ENCODE measurements at places on chromosomes 6 and 20.
A peak's percentile ranks its signal among the peaks of the same experiment; 100 is the strongest.

DNA sequence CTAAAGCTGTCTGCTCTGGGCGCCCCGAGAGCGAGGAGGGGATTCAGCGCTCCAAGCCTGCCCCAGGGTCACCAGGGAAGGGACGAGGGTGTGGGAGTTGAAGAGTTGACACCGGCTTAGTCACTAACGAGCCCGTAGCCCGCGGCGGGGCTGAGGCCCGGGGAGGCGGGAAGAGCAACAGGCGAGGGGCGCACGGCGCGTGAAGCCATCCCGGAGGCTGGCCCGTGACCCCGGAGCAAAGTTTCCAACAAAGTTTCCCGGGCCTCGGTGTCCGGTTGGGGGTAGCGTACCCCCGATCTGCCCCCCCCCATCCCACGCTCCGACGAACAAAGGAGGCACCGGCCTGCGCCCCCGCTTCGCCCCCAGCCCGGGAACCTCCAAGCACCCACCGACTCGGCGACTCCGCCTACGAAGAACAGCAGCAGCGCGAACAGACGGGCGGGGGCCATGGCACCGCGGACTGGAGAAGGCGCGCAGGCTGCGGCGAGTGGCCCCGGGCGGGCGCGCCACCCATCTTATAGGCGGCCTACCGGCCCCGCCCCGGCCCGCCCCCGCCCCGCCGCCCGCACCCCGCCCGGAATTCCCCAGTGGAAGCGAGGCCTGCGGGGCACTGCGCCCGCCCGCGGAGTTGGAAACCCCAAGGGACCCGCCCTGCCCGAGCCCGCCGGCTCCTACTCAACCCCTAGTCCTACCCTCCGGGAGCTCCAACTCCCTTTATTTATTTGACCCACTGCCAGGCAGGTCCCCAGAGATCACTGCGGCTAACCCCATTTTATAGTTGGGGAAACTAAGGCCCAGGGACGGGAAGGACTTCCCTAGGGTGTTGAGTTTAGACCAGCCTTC lies at the start of gene SDC4:
Gene SDC4 (minus strand): TSS at position 489 of the 843 bp plus-strand sequence. CDS start 40 bp downstream, at position 449.
- peak; percentile 71 for DNase-seq

GRCh38 chr6:14361956-14362587 lies 244.5 kb downstream of the CD83 start:
- DNase-seq: no peak

DNA sequence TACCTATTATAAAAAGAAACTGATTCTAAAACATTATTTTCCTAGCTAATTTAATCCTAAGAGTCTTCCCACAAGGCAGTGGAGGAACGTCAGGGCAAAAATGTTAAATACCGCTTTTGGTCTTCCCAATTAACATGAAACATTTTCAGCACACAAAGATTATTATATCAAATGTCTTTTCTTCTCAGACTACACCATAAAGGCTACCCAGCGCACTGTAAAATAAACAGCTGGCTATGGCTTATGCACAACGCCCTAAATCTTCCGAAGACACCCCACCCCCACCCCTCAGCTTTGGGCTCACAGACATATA lies 1.0 kb downstream of the NUDT3 start:
- no peak for DNase-seq

DNA sequence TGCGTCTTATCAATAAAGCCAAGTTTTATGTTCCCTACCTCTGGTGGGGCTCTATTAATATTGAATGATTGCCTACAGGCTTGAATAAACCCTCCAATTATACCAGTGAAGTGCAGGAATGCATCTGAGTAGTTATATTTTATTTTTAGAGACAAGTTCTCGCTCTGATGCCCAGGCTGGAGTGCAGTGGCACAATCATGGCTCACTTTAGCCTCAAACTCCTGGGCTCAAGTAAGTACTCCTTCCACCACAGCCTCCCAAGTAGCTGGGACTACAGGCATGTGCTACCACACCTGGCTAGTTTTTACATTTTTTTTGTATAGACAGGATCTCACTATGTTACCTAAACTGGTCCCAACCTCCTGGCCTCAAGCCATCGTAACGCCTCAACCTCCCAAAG lies 26.1 kb upstream of the UBE2J1 start:
- DNase-seq: no peak

DNA sequence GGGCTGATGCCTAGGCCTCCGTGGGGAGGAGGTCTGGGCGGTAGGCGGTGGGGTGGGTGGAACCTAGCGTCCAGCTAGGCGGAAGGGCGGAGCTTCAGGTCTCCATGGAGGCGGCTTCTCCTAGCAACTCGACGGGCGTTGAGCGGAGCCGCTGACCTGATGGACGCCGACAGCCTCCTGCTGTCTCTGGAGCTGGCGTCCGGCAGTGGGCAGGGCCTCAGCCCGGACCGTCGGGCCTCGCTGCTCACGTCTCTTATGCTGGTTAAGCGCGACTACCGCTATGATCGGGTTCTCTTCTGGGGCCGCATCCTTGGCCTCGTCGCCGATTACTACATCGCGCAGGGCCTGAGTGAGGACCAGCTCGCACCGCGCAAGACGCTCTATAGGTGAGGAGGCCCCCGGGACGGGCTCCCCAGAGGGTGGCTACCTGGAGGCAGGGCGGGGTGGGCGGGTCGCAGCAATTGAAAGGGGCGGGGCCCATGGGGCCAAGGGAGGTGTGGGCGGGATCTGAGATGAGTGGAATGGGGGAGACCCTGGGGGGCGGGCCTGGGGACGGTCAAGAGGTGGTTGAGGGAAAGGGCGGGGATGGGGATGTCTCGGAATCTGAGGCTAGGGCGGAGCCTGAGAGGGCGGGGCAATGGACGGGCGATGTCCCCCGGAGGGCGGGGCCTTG lies at the start of gene RSPH9:
Gene RSPH9 (plus strand): TSS at position 97 of the 673 bp plus-strand sequence. CDS start 63 bp downstream, at position 160.
- peak; percentile 64 for DNase-seq

DNA sequence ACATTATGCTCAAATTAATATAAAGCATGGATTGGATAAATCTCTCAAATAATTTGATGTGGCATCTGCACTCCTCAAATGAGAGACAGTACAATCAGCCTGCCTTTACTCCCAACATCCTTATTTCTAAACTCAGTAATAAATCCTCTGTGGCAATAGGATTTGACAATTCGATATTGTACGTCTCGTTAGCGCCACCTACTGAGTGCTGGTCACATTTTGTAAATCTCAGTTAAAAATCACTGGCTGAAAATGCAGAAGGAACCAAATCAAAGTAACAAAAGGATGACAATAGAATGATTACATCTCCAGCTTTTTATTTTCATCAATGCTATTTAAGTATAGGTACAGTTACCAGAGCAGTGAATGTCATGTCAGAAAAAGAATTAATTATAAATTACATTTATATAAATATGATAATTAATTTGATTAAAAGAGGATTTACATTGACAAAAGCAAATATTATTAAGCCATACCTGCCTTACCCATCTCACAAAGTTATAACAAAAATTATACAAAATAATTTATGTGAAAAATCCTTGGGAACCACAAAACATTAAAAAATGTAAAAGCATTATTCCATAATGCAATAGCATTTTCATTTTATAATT lies 20.2 kb upstream of the GJE1 start:
- peak; percentile 53 for DNase-seq

- DNase-seq: no peak
Measured at GRCh38 chr20:41047279-41047974, 18.8 kb downstream of the TOP1 start.

GRCh38 chr6:112683926-112684325 lies 336.8 kb downstream of the RFPL4B start:
- DNase-seq: no peak

DNA sequence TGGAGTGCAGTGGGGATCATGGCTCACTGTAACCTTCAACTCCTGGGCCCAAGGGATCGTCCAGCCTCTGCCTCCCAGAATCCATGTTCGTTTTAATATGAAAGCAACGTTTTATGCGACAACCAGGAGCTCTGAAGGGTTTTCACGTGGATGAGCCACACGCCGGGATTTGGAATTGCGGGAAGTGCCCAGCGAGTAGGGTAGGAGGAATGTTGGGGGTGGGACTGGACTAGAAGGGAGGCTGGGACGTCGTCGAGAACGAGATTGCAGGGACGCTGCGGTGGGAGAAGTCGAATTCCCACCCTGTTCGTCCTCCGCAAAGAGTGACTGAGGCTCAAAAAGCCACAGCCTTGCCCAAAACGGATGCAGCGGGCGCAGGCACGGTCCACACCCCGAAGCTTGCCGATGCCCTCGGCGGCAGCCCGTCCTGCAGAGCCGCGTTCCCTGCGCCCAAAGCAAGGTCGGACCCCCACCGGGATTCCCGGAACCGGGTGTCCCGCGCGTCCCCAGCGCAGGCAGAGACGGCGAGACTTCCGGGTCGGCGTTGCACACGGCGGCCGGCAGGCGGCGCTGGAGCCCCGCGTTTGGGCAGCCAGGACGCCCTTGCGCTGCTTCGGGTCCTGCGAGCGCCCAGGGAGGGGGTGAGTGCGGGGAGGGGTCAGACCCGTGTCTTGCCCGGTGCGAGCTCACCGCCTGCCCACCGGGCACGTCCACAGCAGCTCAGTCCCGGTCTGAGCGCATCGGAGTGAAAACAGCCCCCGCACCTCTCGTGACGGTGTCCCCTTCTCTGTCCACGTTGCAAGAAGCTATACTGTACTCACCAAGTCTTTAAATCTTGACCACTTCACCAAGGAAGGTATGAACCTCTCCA lies 87.8 kb downstream of the DHX35 start:
- peak; percentile 67 for DNase-seq

DNA sequence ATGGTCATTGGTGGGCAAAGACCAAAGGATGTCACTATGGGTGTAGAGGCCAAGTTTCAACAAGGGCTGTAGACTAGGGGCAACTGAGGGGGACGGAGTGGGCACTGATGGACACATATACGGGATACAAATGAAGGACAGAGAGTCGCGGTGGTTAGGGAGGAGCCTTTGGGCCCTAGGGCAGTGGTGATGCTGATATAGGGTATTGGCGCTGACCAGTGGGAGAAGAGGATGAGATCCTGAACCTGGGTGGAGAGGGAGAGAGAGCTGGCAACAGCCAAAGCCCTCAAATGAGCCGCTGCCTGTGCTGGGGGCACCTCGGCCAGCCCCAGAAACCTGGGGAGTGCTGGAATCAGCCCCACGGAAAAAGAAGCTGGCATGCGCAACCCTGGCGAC lies 1.6 kb downstream of the CDH22 start:
- no peak for DNase-seq

- DNase-seq: no peak
Measured at GRCh38 chr6:150537491-150537890, 62.2 kb upstream of the PLEKHG1 start.

GRCh38 chr6:33428966-33429749 lies 9.3 kb downstream of the SYNGAP1 start:
- DNase-seq: no peak

- no peak for DNase-seq
Measured at GRCh38 chr6:147530132-147531060, 21.9 kb downstream of the SAMD5 start.

DNA sequence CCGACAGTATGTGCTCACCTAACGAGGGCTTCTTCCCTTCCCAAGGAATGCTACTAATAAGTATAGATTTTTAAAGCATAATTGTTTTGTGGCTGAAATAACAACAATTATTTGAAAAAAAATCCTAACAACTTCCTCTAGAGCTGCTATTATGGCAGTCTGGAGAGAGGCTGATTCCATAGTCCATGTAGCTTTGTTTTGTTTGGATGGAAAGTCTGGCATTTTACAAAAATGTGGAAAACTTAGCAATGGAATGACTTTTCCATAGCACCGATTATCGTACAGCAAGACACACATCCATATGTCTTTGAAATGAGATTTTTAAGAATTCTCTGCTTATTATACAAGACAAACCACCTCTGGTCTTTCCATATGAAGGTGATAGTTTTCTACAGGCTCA lies 252.4 kb upstream of the TAB2 start:
- DNase-seq: no peak

- DNase-seq: no peak
Measured at GRCh38 chr20:3635346-3635745, 27.9 kb downstream of the GFRA4 start.

DNA sequence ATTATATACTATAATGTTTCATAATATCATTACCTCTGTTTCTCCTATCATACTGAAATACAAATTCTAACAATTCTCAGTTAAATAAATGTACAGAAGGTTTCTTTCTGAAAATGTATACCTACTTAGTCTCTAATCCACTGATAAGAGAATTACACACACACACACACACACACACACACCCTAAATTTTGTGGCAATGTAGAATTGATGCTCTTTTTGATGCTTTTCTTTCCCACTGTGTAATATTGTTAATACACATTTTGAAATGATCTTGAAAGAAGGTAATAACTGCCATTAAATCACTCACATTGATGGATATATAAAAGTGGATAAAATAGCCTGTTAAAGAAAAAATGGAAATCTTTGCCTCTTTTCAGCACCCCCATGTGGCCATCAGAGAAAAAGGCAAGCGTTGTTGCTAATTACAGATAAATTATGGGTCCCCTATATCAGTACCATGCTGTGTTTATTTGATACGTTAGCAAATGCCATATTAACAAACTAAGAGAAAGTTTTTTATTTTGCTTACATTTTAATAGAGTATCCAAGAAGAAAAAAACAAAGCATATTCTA lies 76.6 kb upstream of the VGLL2 start:
- no peak for DNase-seq

DNA sequence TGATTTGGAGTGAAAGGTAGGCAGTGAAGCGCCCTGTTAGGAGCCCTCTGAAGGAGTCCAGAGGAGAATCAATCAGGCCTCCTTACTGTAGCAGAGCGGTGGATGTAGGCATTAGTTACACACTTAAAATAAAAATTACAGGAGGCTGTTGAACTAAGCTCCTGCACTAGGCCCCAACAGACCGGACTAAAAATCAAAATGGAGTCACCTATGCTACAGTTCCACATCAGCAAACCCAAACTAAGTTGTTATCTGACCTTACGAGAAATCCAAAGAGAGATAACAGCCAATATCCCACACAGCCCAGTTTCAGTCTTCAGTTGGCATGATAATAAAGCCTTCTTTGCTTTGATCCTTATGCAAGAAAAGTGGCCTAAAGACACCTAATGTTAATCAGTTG lies 26.8 kb downstream of the SGK1 start:
- no peak for DNase-seq

GRCh38 chr6:87101067-87101466 lies 6.2 kb upstream of the CGA start:
- no peak for DNase-seq

DNA sequence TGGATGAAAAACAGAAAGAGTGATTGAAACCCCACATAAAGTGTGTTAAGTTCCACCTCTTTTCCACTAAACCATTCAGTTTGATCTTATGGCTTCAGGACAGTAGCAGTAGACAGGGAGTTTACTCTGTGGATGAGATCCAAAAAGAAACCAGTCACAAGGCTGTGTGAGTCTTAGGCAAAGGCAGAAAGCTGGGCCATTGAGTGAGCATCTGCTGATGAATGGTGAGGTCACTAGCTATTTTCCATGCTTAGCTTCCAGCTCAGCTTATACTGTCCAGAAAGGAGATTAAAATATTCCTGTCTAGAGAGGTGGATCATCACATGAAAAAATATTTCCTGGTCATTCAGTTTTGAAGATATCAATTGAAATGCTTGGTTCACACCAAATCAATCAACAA lies 1643.9 kb downstream of the HACE1 start:
- no peak for DNase-seq

GRCh38 chr20:47573559-47573958 lies 71.9 kb downstream of the NCOA3 start:
- no peak for DNase-seq

GRCh38 chr6:77245026-77245425 lies 218.3 kb downstream of the HTR1B start:
- no peak for DNase-seq

Data from stimulated activated naive CD4-positive, alpha-beta T cell treated with Interleukin-2 at 50 U/mL for 16 hours (primary cell).